Inflammatory macrophage (primary cell): ENCODE measurements at places on chromosomes 1 and 21.

- DNase-seq, result no peak
Observed at GRCh38 chr1:235818632-235819136, 48.0 kb downstream of the LYST start.

DNA sequence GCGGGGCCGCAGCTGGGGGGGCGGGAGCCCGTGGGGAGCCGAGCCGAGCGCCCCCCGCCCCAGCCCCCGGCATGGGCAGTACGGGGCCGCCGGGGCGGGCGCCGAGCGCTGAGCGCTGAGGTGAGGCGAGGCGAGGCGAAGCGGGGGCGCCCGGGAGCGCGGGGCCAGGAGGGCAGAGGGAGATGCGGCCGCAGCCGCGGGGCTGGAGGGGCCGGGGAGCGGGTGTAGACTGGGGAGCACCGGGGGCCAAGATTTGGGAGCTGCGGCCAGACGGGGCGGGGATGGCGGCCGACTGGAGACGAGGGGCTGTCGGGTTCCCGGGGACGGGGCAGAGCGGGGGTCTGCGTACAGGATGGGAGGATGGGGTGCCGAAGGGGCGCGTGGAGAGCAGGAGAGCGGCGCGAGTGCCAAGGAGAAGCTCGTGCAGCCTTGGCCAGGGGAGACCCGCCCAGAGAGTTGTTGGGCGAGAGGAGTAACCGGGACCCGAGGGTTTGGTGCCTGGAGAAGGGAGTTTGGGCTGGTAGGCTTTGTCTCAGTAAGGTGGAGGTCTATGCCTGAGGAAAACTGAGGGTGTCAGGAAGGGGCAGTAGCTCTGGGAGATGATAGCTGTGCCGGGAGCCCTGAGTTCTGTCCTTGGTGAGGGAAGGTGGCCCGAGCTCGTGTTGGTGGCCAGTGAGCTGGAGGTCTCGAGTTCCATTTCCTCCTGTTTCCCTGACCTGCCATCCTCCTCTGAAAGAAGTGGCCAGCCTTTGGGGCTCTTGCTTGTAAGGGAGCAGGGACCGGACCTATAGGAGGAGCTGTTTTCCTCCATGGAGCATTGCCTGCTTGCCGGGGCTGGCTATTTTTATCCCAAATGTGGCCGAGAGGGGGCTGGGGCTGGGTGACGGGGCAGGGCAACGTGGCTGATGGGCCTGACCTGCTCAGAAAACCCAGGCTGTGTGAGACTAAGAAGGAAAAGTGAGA, 539 bp downstream of the ATP8B2 start:
- DNase-seq, result peak; percentile 36

DNA sequence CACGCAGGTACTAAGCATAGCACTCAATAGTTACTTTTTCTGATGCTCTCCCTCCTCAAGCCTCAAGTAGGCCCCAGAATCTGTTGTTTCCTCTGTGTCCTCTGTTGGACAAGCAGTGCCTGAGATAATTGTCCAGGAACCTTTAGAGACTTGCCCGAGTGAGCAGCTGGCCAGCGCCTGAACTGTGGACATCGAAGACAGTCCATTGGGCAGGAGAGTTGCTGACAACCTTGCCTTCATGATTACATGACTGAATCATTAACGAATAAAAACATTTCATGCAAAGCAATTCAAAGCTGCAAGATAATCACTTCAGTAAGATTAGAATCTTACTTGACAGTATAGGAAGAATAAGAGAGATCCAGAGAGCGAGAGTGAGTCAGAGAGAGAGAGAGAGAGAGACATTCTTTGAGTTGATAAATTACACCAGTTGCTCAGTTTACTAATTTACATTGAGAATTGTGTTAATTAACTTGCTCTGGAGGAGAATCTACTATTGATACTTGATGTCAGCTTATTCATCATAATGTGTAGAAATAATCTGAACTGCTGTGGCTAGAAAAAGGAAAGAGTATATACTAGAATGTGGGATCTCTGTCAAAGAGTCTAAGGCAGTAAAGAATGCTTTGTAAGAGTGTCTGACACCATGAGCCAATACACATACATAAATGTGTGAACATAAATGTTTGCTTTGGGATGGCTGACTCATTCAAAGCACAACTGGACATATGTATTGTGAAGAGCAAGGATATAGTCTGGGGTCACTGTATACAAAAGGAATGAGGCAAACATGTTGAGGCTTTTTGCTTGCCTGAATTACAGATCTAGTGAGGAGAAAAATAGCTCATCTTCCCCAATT, 216.0 kb downstream of the ZNF326 start:
- DNase-seq, result no peak

GRCh38 chr21:33651965-33652680, 9.8 kb downstream of the ITSN1 start:
- DNase-seq, result no peak

DNA sequence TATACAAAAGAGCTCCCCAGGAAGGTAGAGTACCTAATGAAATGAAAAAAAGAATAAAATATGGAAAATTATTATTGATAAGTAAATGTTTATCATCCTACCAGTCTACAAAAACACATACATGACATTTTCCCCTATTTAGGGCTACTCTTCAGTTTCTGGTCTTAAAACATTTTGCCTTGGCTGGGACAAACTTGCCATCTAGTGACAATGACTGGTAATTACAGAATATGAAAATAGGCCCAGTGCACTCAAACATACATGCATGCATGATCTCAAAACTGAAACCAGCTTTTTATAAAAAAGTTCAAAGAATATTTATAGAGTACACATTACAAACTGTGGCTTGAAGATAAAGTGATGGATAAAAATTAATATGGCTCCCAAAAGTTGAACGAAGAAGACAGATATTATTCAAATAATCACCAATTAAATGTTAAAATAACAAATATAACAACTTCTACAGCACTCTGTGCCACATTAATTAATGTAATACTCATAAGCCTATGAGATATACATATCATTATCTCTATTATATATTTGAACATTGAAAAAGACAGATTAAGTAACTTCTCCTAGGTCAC, 10.5 kb upstream of the RNPC3 start:
- DNase-seq, result peak; percentile 76

DNA sequence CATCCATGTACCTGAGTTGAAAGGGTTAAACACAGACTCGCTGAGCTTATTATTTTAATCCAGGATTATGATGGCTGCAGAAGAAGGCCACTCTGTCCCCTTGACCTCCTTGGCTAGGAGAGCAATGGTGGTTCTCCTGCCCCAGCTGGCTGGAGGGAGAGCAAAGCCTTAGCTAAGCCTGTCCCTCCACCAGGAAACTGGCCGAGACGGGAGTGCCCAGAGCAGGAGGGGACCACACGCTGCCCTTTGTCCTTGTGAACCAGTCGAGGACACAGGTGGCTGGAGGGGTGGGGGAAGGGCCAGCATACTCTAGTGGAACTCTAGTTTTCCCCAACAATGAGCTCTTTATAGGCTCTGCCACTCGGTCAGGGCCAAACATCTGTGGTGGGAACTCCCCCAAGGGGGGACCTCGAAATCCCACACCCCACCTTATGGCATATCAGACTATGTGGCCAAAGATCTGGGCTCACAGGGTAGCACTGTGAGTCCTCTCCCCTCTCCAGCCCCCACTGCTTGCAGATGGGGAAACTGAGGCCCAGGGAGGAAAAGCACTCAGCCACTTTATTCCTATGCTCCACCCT, 12.9 kb downstream of the KIAA1614 start:
- DNase-seq, result no peak

DNA sequence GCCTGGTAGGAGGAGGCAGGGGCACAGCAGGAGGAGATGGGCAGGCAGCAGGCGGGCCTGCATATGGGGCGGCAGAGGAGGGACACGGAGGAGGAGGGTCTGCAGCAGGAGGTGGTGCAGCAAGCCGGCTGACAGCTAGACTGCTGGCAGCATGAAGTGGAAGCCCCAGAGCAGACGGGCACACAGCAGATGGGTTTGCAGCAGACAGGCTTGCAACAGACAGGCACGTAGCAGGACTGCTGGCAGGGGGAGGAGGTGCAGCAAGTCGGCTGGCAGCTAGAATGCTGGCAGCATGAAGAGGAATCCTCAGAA, 615 bp downstream of the KRTAP10-5 start:
- no peak for DNase-seq

DNA sequence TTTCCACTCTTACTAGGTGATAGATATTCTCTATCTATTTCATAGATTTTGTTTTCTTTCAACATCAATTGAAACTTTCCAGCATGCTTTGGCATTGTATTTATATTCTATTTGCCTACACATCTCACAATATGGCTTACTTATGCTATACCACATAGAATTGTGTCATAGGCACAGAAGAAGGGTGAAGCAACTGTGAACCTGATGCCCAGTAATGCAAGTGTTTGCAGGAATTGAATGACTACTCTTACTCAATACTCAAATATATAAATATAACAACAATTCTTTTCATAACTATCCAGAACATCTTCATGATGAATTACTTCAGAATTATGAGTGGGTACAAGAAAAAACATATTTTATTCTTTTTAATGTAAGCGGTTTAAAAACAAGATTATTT, 165.9 kb downstream of the PTBP2 start:
- no peak for DNase-seq

- no peak for DNase-seq
Observed at GRCh38 chr1:67711855-67712212, 26.8 kb downstream of the GADD45A start.

DNA sequence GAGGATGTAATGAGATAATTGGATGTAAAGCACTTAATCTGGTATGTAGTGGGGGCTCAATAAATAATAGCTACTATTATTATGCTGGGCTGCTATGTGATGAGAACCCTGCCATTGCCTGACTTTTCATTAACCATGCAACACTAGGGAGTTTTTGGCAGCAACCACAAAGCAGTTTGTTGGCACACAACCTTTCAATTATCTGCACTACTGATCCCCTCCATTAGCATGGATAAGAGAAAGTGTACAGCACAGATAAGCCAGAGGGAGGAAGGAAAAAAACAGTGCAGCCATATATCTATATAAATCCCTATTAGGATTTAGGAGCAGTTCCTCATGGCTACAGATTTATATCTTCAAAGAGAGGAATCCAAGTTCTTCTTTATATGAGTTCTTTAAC, 498.5 kb downstream of the NUF2 start:
- DNase-seq, result no peak

- DNase-seq, result no peak
Observed at GRCh38 chr21:42677339-42678321, 24.2 kb downstream of the PDE9A start.

GRCh38 chr1:159781992-159782391, 1.2 kb downstream of the DUSP23 start:
- DNase-seq, result no peak

- DNase-seq, result no peak
Observed at GRCh38 chr1:87136607-87137341, 191.9 kb upstream of the LMO4 start.

- no peak for DNase-seq
Observed at GRCh38 chr1:161172776-161173376, 4.4 kb downstream of the B4GALT3 start.

DNA sequence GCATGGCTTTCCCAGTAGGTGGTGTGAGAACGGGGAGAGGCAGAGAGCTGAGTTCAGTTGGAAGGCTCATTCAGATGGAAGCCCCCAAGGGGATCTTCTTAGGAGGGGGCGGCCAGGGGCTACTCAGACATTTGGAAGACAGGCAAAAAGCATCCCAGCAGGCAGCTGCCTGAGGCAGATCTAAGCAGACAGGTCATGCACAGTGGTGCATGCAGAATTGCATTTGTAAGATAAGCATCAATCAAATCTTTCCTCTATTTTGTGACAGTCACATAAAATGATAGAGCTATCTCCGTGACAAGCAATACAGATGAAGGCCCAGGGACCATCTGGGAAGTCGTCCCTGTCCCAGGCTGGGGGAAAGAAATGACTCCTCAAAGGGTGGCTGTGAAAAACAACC, 3.8 kb downstream of the RAB3B start:
- no peak for DNase-seq

- no peak for DNase-seq
Observed at GRCh38 chr1:93411000-93411399, 36.9 kb upstream of the FNBP1L start.

GRCh38 chr1:15493869-15494390, 18.0 kb downstream of the CELA2B start:
- DNase-seq, result no peak

GRCh38 chr1:154453574-154454352, 48.3 kb upstream of the TDRD10 start:
- peak; percentile 69 for DNase-seq

- no peak for DNase-seq
Observed at GRCh38 chr1:28512058-28512611, 6.3 kb downstream of the RCC1 start.

DNA sequence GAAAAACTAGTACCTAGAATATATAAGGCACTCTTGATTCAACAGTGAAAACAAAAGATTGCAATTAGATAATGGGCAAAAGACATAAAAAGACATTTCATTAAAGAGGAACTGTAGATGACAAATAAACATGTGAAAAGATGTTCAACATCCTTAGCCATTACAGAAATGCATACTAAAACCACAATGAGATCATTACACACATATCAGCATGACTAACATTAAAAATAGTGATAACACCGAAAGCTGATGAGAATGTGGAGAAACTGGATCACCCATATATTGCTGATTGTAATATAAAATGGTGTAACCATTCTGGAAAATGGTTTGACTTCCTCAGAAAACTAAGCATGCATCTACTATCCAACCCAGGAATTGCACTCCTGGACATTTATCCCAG, 340.3 kb downstream of the SEC16B start:
- no peak for DNase-seq

GRCh38 chr1:29398431-29398830, 162.1 kb downstream of the PTPRU start:
- no peak for DNase-seq

DNA sequence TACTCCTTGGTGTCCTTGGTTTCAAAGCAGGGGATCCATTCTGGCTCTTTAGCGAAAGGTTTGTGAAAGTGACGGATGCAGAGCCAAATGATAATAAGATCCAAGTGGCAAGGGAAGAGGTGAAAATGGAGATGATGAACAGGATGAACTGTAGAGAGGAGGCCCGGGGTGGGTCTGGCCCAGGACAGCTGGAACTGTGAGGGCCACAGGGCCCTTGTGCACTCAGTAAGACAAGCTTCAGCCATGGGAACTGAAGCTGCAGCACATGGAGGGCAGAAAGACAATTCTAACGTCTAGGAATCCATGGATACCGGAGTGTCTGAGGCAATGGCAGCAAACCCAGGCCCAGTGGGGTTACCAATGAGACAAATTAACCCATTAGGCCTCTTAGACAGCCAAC, 4.8 kb downstream of the KCNA2 start:
- no peak for DNase-seq

DNA sequence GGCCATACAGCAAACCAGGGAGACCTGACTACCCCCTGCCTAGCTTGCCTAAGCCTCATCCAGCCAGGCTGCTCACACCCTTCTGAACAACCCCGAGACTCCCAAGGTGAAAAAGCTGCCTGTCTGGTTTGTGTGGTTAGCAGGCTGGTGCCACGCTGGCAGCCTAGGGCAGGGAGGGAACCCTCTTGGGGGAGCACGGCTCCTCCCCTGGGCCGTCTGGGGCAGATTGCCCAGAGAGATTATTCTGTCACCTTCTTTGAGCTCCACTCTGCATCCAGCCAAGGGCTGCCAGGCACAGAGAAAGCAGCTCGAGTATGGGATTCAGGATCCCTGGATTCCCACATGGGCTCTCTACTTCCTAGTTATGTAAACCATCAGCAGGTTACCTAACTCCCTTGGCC, 27.5 kb upstream of the TCEA3 start:
- DNase-seq, result no peak
